AG04449 (cell line): ENCODE measurements at places on chromosomes 5 and 9.

GRCh38 chr5:15689836-15690235 lies 189.9 kb downstream of the FBXL7 start:
- DNase-seq: no peak

GRCh38 chr5:94855543-94855942 lies 237.1 kb downstream of the SLF1 start:
- no peak for DNase-seq

- DNase-seq: no peak
Observed at GRCh38 chr9:72274916-72275315, 90.1 kb downstream of the ZFAND5 start.

- no peak for DNase-seq
Observed at GRCh38 chr5:83523929-83524328, 52.4 kb downstream of the VCAN start.

DNA sequence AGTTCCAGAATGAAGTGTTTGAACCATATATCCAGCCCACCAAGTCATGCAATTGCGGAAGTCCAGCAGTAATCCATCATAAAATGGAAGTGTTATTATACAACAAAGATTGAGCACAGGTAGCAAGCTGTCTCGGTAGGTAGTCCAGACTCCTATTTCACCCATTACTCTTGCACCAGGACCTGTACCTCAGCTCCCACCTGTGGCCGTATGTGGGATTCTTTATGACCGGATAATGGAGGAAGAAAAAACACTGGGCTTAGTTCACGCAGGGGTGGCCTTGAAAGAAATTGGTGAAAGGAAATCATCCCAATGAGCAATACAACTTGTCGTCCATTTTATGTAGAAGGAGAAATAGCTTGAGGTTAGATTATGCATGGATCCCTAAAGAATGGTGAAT lies 216.3 kb downstream of the ESM1 start:
- no peak for DNase-seq

GRCh38 chr9:96021551-96022444 lies 146.3 kb downstream of the ERCC6L2 start:
- no peak for DNase-seq

DNA sequence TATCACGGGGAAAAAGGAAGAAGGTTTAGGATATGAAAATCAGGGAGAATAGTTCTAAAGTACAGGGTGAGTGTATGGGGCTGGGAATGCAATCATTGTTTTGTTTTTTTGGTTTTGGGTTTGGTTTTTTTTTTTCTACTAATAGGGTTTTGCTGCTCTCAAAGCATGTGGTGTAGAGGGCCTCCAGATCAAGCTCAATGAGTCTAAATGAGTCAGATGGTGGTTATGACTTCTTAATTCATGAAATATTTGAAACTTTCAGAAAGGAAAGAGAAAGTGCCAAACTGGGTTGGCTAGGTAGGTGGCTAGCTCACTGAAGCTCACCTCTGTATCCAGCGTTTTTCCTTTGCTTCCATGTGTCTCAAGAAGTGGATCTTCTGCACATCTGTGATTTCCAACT lies 10.7 kb downstream of the OR1L8 start:
- DNase-seq: no peak

DNA sequence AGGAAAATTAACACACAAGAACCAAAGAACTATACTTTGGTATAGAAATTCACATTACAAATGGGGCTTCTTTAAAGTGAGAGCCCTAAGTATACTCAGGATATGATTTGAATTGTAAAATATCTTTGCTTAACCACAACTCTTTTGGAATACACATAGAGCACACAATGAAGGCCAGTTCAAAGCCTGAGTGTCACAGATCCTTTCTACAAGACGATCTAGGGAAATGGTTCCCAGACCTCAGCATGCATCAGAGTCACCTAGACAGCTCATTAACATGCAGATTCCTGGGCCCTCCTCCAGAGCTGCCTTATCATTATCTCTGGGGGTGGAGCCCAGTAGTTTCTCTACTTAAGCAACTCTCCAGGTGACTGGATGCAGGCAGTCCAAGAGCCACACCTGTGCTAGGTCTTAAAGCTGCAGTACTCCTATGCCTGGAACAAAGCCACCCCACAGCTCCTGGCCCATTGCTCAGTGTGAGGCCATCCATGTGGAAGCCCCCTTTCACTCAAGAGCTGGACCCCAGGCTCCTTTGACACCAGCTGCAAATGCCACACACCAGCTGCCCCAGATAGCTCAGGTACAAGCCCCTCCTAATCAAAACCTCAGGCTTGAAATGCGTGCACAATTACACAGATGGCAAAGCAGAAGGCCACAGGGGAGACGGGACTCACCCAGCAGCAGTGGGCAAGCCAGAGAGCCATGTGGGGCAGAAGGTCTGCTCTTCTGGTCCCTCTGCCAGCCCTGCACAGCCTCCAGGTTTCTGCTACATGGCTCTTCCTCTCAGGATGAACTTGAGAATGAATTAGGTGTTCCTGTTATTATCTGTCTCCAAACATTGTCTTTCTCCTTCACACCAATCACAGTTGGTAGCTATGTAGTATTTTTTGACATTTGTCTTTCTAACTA lies 106.1 kb downstream of the SH3TC2 start:
- no peak for DNase-seq

DNA sequence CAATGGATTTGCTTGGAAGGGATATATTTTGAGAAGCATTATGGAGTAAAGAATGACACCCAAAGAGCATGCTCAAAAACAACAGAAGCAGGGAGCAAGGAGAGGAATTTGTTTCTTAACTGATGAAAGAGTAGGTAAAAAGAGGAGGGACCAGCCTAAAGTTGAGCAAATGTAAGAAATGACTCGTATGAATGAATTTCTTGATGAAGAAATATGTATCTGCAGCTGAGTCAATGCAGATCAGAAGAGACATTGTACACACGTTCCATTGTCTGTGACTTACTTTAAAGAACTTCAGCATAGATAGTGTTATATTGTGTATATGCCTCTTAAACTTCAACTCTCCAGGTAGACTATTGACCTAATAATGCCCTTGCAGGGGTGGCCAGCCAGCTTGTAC lies 112.7 kb upstream of the NREP start:
- DNase-seq: no peak

DNA sequence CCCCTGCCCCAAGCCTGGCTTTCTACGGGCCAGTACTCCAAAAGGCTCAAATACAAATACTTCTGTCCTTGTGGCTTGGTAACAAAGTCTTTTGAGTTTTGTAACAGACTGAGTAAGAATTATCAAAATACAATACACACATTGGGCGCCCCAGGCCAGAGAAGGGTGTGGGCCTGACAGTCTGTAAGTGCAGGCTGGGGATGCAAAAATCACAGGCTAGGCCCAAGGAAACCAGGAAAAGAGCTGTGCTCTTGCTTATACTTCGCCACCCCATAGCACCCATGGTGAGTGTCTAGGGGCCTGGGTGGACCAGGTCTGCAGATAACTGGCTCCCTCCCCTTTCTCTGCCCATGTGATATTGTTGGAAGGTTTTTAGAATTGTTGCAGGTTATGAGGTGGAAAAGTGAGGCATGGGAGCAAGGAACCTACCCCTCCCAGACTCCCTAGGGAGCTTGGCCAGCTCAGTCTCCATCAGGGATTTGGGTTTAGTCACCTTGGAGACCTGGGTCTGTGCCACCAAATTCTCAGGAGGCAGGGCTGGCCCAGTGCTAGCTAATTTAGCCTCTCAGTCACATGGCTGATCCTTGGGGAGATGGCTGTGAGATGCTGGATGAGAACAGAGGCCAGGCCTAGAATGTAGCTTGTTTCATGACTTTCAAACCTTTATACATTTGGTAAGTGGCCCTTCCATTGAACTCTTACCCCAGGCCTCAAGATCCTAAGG lies 72.9 kb downstream of the TARS1 start:
- DNase-seq: no peak

GRCh38 chr9:104412238-104412637 lies 91.8 kb upstream of the OR13F1 start:
- DNase-seq: no peak

GRCh38 chr5:179905161-179905560 lies 2.5 kb downstream of the TBC1D9B start:
- DNase-seq: no peak

- no peak for DNase-seq
Observed at GRCh38 chr5:81909677-81910076, 62.1 kb upstream of the ATG10 start.

- DNase-seq: no peak
Observed at GRCh38 chr5:60473654-60474053, 226.3 kb downstream of the DEPDC1B start.

GRCh38 chr9:69572611-69573010 lies 99.6 kb downstream of the APBA1 start:
- DNase-seq: no peak

DNA sequence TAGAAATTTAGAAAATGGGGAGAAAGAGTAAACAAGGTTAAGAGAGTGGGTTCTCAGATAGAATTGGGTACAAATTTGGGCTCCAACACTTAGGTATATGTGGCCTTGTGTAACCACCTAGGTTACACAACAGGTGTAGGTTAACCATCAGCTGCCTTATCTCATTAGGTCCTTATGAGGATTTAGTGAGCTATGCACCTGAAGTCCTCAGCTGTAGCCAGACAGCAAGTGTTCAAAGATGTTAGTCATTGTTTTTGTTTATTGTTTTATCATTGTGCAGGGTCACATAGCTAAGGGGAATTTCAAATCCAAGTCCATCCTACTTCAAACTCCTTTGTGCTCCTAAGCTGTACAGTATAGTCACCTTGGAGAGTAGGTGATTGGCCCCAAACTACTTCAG lies 970 bp upstream of the TRIM32 start:
- DNase-seq: no peak

- no peak for DNase-seq
Observed at GRCh38 chr5:170248172-170248930, 15.6 kb downstream of the C5orf58 start.

GRCh38 chr5:181261320-181262049 lies 542 bp upstream of the TRIM52 start:
- DNase-seq: no peak

GRCh38 chr5:14505310-14506139 lies 76.1 kb upstream of the OTULINL start:
- DNase-seq: no peak

DNA sequence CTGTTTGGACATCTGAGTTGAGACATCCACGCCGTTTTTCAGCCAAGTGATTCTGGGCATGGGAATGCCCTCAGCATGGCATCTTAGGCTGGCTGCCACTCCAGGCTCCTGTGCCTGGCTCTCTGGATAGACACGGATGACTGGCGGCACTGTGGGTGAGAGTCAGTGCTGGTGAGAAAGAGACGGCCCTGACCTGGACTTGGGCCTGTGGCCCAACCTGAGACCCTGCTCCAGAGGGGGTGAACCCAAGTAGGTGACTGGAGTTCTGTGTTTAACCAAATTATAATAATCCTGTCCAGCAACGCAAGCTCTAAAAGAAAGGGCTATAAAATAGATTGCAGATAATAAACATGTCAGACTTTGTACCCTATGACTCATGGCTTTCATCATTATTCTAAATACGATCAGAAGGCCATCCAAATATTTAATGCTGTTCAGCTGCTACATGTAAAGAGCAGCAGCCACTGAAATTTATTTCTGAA lies 173.9 kb downstream of the HSPA4 start:
- no peak for DNase-seq

DNA sequence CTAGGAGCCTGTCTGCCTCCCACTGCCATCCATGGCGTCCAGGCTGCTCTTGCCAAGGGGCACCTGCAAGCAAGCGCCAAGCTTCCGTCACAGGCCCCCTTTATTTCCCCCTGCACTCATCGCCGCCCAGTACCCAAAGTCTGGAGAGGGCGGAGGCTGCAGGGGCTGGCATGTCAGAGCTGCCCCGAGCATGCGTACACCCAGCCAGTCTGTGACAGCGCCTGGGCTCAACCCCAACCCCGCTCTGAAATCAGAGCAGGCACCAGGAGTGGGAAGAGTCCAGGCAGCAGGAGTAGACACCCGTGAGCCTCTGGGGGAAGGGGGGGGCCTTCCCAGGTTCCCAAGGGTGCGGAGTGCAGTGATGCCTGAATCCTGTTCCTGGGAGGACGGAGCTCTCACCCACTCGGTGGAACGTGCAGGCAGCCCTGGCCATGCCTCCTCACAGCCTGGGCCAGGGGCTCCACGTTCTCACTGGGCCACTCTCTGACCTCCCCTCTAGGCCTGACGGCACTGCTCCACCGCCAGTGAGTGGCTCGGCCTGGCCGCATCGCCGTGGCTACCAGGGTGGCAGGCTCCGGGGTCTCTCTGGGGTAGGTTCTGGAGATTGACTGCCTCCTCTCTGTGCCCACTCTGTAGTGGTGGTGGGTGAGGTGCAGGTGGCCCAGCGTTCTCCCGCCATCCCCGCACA lies 469.0 kb downstream of the CDH9 start:
- no peak for DNase-seq

- no peak for DNase-seq
Observed at GRCh38 chr5:73095564-73096238, 24.7 kb upstream of the TMEM171 start.

GRCh38 chr5:54083245-54083644 lies 227.1 kb downstream of the ARL15 start:
- DNase-seq: no peak

DNA sequence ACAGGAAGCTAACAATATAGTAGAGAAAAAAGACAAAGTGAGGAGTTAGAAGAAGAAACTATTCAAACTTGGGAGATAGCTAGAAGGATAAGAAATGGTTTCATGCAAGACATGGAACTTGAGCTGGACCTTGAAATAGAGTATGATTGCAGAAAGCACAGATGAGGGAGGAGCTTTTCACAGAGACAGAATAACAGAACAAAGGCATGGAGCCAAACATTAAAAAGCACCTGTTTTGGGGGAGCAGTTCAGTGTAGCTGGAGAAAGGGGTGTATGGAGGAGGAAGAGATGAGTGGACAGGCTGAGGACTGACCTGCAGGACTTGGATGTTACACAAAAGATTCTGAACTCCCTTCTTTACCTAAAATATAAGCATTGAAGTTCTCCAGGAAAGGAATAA lies 25.2 kb downstream of the DTWD2 start:
- no peak for DNase-seq

DNA sequence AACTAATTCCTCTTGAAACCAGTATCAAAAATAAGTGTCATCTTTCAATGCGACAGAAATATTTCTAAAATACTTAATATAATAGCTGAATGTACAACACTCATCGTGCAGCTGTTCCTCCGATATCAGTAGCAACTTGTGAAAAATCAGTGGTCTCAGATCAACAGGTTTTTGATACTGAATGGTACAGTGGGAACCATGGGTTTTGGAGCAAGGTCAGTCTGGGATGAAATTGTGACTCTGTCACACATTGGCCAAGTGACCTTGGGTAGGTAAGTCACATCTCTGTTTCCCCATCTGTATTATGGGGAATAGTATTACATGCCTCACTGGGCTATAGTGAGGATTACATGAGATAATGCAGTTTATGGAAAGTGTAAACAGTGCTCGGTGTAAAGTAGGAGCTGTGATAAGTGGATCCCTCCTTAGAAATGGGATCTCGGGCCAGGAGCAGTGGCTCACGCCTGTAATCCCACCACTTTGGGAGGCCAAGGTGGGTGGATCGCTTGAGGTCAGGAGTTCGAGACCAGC lies 17.3 kb downstream of the EXOSC2 start:
- no peak for DNase-seq

- DNase-seq: no peak
Observed at GRCh38 chr5:160129841-160130240, 10.6 kb upstream of the PWWP2A start.

- DNase-seq: no peak
Observed at GRCh38 chr9:35771075-35771433, 17.0 kb upstream of the MSMP start.
